Activated naive CD4-positive, alpha-beta T cell treated with anti-CD3 and anti-CD28 coated beads, Interleukin-2, amount 50 U/mL, for 72 hours (primary cell): ENCODE measurements at places on chromosomes 6 and 20. TPM values are rescaled to one million over a fixed set of nuclear protein-coding genes. Genes with fewer than 3 reads are reported as not detected.

GRCh38 chr6:126904176-126904575, 214.3 kb upstream of the RSPO3 start:
- DNase-seq: no peak

DNA sequence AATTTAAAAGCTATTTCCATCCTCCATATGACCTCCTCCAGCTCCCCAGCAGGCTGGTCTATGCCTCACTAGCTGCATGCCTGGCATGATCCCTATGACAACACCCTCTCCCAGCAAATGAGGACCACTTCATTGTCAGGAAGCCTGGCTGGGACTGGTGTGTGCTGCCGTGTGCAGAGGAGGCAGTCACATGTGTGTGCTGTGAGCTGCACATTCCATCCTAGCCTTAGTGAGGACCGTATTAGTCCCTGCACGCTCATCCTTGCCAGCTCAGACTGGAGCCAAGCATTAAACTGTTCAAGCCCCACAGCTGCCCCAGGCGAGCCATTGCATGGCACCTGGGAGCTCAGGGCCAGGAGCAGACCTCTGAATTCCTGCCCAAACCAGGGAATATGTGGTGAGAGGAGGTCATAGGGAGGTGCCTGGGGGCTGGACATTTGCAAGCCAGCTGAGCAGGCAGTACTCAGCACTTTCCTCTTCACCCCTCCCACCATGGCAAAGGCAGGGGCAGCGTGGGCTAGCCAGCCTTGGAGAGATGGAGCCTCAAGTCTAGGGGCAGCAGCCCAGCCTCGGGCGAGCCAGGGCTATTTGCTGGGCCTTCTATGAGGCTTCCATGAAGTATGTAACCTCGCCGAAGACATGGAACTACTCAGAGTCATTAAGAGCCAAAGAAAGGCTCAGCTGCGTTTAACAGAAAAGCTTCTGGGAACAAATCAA, 8.7 kb upstream of the CCN5 start:
- DNase-seq: no peak

Gene C20orf202
- total RNA-seq: 0.55 TPM

DNA sequence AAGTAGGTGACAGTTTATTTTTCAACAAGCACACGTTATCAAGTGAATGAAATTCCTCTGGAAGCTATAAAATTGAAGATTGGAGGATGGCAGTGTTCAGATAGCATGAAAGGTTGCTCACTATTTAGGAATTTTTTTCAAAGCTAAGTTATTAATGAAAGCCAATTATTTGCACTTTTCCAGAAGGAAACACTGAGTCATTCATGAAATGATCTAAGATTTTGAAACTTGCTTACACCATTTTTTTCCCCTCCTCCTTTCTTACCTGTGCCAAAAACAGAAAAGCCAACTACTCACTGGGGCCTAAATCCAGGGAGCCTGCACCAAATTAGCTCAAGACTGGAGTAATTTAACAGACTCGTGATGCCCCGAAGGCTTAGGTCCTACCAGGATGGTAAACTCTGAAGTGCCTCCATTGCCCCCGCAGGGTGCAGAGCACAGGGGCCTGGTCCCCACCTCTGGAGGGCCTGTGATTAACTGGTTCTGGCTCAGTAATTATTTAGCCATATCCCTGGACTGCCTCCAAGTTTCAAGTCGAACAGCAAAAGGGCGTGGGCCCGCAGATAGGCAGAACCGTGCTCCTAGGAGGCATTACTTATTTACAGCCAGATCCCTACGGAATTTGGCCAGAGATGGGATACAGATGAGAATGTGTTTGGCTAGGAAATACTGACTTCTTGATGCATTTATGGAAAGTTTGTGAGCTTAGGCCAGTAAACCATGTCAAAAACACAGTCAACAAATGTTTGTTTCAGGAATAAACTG, 28.0 kb upstream of the ZNF217 start:
- DNase-seq: no peak

DNA sequence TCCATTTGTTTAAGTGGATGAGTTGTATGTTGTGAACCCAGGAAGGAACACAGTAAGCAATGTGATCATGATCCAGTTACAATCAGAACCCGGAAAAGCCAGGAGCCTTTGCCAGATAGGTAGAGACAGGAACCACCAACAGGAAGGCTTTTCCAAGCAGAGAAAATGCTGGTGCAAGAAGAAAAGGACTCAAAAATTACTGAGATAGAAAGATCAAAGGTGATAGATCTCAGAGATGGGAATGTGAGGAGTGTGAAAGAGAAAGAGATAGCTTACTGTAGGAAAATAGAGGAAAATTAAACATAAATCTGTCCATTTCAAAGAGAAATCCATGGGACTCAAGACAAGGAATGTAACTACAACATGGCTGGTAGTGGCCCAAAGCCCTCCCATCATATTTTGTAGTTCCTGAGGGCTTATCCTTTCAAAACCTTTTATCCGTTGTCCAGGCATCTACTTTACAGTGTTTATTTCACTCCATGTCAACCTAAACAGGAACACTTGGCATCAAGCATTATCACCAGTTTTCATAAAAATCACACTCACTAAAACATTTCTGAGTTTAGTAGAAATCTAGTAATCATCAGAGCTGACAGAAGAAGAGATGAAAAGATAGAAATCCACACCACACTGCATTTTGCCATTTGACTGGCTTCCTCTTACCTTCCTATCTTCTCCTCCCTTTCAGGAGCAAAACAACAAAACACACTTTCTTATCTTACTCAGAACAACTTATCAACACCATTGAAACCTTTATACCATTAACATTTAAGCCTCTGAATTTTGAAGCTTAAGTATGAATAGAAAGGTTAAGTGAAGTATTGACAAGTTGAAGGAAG, 44.5 kb upstream of the STXBP5 start:
- no peak for DNase-seq

DNA sequence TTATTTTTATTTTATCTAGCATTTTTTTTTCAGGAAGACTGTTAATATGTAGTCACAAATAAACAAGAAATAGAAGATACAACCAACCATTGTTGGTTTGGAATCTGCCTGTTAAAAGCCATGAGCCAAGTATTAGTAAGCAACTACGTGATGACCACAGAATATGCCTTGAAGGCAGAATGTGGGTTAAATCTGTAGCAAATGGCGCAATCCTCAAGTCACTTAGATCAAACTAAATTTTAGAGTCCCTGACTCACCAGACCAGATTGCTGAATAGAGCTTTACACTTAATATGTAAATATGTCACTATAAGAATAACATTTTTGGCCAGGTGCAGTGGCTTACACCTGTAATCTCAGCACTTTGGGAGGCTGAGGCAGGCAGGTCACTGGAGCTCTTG, 800.1 kb upstream of the CITED2 start:
- DNase-seq: no peak

DNA sequence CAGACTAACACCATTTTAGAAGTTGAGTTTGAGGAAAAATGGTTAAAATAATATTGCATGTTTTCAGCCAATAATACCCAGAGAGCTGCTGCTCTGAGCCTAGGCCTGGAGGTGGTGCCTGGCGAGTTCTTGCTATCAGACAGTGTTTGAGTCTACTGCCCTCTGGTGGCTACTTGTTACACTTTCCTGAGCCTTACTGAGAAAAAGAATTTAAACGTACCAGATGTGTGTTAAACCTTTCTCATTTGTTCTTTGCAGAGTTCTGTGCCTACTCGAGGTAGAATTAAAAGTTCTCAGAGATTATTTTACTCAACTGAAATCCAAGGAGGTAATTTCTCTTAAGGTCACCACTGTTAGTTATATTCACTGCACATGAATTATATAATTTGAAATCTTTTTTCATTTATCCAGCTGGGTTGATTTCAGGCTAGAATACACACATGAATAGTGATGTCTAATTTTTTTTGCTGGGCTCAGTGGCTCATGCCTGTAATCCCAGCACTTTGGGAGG, 38.2 kb downstream of the SHLD1 start:
- DNase-seq: peak; percentile 59

DNA sequence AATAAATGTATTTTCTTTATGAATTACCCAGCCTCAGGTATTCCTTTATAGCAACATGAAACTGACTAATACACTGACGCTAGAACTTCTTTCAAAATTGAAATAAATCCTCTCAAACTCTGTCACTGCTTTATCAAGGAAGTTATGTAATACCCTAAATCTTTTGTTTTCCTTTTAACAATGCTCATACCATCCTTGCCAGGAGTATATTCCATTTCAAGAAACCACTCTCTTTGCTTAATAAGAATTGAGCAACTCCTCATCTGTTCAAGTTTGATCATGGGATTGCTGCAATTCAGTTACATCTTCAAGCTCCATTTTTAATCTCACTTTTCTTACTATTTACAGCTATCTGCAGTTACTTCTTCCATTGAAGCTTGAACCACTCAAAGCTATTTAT, 707.6 kb upstream of the MARCKS start:
- DNase-seq: no peak

DNA sequence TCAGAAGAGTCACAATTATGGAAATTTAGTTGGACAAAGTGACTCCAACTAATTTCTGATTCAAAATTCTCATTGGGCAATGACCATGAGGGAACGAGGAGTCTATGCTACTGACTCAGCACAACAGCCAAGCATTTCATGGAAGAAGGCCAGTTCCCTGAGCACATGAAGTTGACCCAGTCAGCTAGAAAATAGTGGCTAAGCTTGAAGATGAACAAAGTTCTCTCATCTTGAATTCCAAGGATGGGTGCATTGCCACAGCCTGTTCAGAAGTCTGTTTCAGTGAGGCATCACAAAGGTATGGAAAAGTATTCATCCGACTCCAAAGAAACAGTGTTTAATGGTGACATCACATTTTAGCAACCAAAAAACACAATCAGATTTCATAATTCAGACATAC, 676.9 kb downstream of the HACE1 start:
- no peak for DNase-seq

- no peak for DNase-seq
Observed at GRCh38 chr6:30841644-30842504, 42.4 kb upstream of the DDR1 start.

Gene MYT1
- total RNA-seq: not detected

Gene TXLNB
- 0.31 TPM for total RNA-seq

Gene CCR6
- total RNA-seq: not detected

- DNase-seq: no peak
Observed at GRCh38 chr6:169425628-169426370, 172.2 kb upstream of the THBS2 start.
